Daoy (cell line): ENCODE measurements at places on chromosomes 3 and 15. TPM values are rescaled to one million over a fixed set of nuclear protein-coding genes. Genes with fewer than 3 reads are reported as not detected.

Gene C3orf85
- total RNA-seq, result not detected in 2 replicates

Gene SKOR1
- total RNA-seq, result not detected in 2 replicates

Gene SCN5A
- 0.17 and 0.45 TPM in 2 replicates for total RNA-seq

Gene UCN2
- total RNA-seq, result 3.0 and 6.2 TPM in 2 replicates

- peak; percentile 77 for DNase-seq
These were observed 8.5 kb downstream of the LIPC start for GRCh38 chr15:58440158-58440910.

- DNase-seq, result no peak
These were observed 348.8 kb downstream of the ROBO1 start for GRCh38 chr3:79418855-79419621.

DNA sequence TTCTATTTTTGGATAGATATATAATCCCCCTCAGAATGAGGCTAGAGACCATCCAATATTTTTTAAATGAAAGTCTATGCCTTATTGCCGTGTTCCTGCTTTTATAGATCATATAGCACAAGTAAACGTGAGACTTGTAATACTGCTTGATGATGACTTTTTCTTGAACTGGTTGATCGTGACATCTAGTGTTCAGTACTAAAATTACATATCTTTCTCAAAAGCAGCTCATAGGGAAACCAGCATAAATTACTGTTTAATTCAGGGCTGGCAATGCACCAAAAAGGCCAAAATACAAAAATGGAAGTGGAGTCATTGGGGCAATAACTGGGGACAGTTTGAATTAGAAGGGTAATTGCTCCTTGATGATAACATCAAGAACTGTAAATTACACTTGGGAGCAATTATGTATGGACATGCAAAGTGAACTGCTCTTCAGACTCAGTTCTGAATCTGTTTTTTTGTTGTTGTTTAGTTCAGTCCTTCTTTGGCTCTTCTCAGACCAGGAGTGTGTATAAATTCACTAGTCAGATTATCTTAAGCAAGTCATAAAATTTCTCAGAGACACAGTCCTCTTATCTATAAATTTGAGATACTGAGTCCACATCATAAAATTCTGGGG lies 325.3 kb downstream of the THSD4 start:
- DNase-seq, result peak; percentile 35

DNA sequence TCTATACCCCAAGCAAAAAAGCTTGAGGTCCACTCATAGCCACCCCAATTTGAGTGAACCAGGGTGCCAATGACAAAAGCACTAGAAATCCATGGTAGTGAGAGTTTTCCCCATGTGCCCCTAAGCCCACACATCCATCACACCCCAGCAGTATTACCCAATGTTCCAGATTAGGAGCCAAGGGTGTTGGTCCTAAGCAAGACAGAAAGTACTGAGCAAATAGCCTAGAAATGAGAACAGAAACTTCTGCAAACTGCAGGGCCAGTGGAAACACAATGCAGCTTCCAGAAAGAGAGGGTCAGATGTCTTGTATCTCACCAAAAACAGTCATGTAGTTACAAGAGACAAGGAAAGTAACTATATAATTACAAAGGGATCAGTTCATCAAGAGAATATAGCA lies 10.9 kb upstream of the OXTR start:
- no peak for DNase-seq

DNA sequence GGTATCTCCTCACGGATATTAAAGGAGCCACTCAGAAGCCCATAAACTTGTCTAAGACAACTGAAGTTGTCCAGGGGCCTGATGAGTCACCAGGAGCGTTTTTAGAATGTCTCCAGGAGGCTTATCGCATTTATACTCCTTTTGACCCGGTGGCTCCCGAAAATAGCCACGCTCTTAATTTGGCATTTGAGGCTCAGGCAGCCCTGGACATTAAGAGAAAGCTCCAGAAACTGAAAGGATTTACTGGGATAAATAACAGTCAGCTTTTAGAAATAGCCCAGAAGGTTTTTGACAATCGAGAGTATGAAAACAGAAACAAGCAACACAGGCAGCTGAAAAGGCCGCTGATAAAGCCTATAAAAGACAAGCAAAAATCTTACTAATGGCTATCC lies 4.1 kb downstream of the DET1 start:
- DNase-seq, result no peak

GRCh38 chr15:67240235-67241131 lies 14.0 kb downstream of the AAGAB start:
- peak; percentile 10 for DNase-seq

DNA sequence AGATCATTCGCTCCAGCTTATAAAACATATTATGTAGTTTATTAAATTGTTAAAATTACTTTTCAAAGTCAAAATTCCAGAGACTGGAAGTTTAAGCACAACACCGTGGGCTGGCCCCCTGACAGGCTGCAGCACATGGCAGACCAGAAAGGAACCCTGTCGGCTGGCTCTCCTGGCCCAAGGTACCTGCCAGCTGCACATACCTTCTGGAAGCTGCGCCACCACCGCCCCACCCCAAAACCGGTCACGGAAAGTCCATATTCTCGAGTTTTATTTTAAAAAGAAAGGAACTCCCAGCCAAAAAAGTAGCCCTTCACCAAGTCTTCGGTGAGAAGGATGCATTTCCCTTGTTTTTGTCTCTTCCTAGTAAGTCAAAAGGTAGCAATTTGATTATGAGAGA lies 94.6 kb downstream of the FOXP1 start:
- no peak for DNase-seq

GRCh38 chr15:64355348-64355943 lies 527 bp downstream of the CSNK1G1 start:
- DNase-seq, result peak; percentile 15

DNA sequence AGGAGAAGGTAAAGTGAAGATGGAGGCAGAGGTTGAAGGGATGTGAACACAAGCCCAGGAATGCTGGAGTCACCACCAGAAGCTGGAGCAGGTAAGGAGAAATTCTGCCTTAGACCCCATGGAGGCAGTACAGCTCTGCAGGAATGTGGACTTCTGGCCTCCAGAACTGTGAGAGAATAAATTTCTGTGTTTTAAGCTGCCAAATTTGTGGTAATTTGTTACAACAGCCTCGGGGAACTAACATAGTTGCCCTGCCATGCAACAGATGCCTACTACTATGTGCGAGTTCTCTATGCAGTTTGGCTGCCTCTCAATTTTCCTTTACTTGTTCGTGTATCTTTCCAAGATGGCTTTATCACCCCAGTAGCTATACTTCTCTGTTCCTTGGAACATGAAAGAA lies 394.1 kb downstream of the TUSC7 start:
- DNase-seq, result no peak

- no peak for DNase-seq
These were observed 37.2 kb downstream of the GOLGA6A start for GRCh38 chr15:74045184-74045583.

GRCh38 chr3:149586871-149587270 lies 71.0 kb downstream of the WWTR1 start:
- peak; percentile 68 for DNase-seq

DNA sequence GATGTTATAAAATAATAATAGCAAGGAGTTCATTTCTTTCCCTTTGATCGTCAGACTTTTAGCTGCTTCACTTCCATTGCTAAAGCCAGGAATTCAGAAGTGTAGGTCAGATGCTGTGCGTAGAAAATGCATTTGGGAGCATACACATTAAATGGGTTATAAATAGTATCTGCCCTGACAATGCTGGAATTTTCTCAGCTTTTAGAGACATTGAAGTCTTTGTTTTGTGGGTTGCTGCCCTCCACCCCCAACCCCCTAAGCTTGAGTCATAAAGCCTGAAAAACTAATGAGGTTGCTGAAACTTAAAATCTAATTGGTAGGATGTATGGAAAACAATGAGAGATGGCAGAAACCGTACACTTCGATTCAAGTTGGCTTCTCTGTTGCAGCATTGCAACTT lies 81.9 kb downstream of the MITF start:
- DNase-seq, result no peak

DNA sequence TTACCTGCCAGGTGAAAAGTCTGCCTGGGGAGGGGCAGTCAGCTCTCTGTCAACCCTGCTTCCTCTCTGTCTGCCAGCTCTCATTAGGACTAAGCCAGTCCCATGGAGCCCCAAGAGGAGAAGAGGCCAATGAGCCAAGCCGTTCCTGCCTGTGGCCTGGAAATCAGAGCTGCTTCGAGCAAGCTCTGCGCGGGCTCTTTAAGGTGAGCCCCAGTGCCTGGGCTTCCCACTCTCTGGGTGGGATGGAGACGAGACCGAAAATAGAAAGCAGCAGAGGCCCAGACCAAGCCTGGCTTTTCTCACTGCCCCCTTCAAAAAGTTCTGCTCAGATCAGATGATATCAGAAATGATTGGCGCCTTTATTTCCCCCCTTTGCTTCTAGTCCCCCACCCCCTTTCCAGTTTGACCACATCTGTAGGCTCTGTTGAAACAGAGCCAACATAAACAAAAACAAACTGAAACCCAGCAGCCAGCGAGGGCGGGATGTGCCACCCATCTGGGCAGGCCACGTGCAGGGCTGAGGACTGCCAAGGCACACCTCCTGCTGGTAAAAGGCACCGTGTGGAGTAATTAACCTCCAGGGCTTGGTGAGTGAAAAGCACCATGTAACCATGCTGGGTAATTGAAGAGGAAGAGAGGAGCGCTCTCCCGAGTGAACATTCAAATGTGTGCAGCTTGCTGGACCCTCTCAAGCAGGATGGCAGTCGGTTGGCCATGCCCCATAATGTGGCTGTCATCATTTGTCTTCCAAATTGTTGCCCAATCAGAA lies 471.0 kb upstream of the PROK2 start:
- peak; percentile 68 for DNase-seq

GRCh38 chr3:55183201-55183600 lies 255.3 kb upstream of the LRTM1 start:
- no peak for DNase-seq
